Fibroblast of the aortic adventitia (primary cell): ENCODE measurements at places on chromosomes 2 and 18. TPM values are rescaled to one million over a fixed set of nuclear protein-coding genes. Genes with fewer than 3 reads are reported as not detected.

Gene SIGLEC15
- total RNA-seq: 8.4 TPM in 1 of 2 replicates, not detected in the other

- no peak for DNase-seq
Measured at GRCh38 chr18:34600874-34601656, 109.0 kb upstream of the DTNA start.

- peak; percentile 11 for DNase-seq
Measured at GRCh38 chr2:173555833-173556232, 201.2 kb downstream of the CDCA7 start.

Gene DPP10
- total RNA-seq: not detected in 2 replicates

Gene ZNF804A
- total RNA-seq: 4.7 and 12.9 TPM in 2 replicates

GRCh38 chr18:22490429-22490846, 72.7 kb upstream of the CTAGE1 start:
- no peak for DNase-seq

DNA sequence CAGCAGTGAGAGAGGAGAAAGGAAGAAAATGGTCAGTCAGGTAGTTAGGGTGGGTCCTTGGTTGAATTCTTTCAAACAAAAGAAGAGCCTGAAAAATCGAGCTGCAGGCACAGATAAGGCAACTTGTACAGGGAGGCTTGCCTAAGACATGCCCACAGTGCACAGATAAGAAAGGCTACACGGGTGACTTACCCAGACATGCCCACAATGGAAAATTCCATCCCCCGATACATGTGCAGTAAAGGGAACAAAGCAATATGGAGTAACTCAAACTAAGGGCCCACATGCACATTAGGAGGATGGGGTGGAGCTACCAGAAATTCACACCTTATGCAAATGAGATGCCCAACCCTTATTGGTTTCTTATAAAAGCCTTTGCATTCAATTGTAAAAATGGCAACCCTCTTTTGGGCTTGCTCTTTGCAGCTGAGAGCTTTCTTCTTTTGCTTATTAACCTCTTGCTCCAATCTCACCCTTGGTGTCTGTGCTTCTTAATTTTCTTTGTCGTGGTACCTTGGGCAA, 110.3 kb upstream of the RMP24 start:
- DNase-seq: no peak

Gene RIT2
- total RNA-seq: not detected in 2 replicates

DNA sequence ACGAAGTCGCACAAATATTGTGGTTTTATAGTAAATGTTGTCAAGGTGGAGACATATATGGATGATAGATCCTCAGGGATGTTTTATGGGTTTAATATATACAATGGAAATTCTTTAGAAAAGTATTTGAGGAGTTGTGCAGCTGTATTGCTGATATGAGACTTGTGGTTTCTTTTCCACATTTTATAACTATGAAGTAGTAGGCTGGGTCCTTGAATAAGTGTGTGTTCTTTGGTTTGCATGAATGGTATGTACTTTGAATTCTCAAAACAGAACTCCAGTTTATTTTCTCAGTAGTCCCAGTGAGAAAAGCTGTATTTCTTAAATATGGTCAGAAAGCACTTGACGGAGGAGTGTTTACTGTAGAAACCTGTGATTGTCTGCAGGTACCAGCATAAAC, 42.4 kb downstream of the PLCL1 start:
- DNase-seq: peak; percentile 49

Gene FRZB
- 0.08 and 0.18 TPM in 2 replicates for total RNA-seq

GRCh38 chr2:56474412-56475158, 290.8 kb downstream of the CCDC85A start:
- DNase-seq: peak; percentile 31

Gene COLEC12
- 63.9 and 109 TPM in 2 replicates for total RNA-seq

Gene CYP26B1
- total RNA-seq: 2.5 and 8.6 TPM in 2 replicates

DNA sequence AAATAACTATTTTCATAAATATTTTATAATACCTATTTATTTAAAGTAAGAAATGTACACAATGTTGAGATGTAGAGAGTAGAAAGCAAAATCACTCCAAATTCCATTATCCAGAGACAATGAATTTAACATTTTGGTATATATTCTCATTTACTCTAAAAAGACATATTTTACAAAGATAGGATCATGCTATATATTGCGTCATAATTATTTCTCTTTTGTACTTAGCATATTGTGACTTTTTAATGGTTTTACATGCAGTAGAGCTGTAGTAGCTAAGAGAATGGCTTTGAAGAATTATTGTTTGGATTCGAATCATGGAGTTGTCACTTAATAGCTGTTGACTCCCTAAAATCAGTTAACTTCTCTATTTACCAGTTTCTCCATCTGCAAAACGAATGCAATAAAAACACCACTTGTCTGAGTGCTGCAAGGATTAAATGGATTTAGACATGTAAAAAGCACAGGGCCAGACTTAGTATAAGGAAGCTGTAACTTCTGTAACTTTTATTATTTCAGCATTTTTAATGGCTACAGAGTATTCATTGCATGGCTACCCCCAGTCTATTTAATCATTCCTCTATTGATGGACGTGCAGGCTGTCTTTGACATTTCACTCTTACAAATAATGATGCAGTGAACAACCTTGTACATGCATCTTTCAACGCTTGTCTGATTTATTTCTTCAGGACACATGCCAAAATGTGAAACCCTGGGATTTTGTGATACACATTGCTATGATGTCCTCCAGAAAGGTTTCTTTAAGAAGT, 33.2 kb downstream of the KCNS3 start:
- no peak for DNase-seq

GRCh38 chr18:37476182-37476581, 89.4 kb downstream of the CELF4 start:
- DNase-seq: peak; percentile 16

Gene CCBE1
- total RNA-seq: 16.2 and 35.3 TPM in 2 replicates

DNA sequence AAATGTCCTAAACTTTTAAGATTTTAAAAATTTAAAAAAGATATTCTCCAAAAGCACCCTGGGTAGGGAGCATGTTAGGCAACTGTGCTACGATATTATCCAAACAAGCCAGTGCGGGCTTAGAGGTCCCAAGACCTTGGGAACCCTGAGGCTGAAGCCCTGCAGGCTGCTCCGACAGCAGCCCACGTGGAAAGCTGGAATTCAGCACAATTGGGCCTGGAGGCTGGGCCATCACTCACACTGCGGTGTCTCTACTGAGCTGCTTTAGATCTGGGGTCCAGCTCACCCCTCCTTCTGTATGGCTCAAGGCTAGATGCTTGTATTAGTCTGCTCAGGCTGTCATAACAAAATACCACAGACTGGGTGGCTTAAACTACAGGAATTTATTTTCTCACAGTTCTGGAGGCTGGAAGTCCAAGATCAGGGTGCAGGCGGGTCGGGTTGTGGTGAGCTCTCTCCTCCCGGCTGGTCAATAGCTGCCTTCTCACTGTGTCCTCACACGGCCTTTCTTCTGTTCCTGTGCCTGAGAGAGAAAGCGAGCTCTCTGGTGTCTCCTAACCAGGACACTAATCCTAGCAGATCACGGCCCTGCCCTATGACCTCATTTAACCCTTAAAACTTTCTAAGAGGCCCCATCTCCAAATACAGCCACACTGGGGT, 42.5 kb downstream of the DPYSL5 start:
- DNase-seq: no peak

DNA sequence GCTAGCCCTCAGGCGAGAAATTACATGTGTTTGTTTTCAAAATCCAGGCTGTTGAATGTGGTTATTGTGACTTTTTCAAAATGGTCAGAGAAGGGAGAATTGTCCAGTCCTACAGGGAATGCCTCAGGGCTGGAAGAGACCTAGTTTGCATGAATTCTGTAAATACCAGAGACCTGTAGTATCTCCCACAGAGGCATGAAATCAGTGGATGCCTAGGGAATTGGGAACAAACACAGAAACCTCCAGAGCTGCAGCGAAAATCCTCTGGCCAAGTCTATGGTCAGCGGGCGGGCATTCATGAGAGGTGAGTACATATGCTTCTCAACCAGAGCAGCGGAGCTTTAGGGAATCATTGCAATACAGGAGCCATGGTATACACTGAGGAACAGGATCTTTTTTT, 1596.5 kb upstream of the NXPH2 start:
- DNase-seq: no peak

Gene TBR1
- total RNA-seq: not detected in 2 replicates

GRCh38 chr2:20917719-20918572, 95.0 kb upstream of the LDAH start:
- DNase-seq: peak; percentile 5

GRCh38 chr2:223633656-223634055, 31.5 kb upstream of the SCG2 start:
- DNase-seq: no peak

Gene SERPINB12
- total RNA-seq: not detected in 2 replicates

GRCh38 chr2:96921561-96922319, 51.9 kb upstream of the SEMA4C start:
- no peak for DNase-seq

Gene ASB18
- not detected in 2 replicates for total RNA-seq

Gene IER3IP1
- 10.5 and 24.8 TPM in 2 replicates for total RNA-seq

DNA sequence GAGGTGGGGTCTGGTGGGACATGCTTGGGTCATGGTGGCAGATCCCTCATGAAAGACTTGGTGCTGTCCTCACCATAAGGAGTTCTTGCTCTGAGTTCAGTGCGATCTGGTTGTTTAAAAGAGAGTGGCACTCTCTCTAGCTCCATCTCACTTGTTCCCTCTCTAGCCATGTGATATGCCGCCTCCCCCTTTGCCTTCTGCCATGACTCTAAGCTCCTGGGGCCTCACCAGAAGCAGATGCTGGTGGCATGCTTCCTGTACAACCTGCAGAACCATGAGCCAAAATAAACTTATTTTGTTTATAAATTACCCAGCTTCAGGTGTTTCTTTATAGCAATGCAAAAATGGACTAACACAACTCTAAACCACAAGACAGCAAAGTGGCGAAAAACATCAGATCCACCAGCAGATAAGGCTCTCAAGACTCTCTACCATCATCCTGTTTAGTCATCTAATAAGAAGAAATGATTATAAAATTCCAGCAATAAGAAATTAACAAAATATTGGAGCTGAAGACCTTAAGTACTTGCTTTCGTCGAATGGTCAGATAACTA, 75.5 kb downstream of the OLA1 start:
- no peak for DNase-seq

GRCh38 chr2:123737371-123737770, 287.7 kb upstream of the CNTNAP5 start:
- DNase-seq: no peak

GRCh38 chr2:213238753-213239495, 45.3 kb upstream of the SPAG16 start:
- peak; percentile 97 for DNase-seq

Gene SMAD7
- total RNA-seq: 10.5 and 27.2 TPM in 2 replicates

DNA sequence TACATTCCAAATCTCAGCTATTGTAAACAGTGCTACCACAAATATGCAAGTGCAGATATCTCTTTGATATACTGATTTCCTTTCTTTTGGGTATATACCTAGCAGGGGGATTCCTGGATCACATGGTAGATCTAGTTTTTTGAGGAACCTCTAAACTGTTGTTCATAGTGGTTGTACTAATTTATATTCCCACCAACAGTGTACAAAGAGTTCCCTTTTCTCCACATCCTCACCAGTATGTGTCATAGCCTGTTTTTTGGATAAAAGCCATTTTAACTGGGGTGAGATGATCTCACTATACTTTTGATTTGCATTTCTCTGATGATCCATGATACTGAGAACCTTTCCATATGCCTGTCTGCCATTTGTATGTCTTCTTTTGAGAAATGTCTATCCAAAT, 6.3 kb upstream of the CCNT2 start:
- DNase-seq: peak; percentile 20

Gene IL18R1
- total RNA-seq: 4.7 and 6.8 TPM in 2 replicates

- no peak for DNase-seq
Measured at GRCh38 chr2:121241466-121241865, 43.5 kb downstream of the TFCP2L1 start.

Gene GPAT2
- total RNA-seq: 10.2 TPM in 1 of 2 replicates, not detected in the other

Gene RNASEH1
- 29.2 and 33.4 TPM in 2 replicates for total RNA-seq

DNA sequence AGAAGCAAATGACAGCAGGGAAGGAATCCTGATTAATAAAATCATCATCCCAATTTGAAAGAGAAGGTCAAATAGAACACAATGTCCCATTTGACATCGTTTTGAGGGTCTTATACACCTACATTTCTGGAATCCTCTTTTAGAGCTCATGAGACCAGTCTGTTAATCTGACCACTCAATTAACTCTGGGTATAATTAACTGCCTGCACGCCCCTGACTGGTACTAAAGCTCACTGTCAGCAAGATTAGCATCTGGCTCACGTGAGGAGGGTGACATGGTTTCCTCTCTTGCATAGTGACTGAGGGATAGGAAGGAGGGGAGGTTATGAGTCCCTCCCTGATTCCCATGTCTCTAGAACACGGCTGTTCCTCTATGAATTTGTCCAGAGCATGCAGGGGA, 124.3 kb downstream of the ICOS start:
- no peak for DNase-seq

- DNase-seq: peak; percentile 87
Measured at GRCh38 chr18:3250237-3251107, 2.9 kb downstream of the MYL12A start.

DNA sequence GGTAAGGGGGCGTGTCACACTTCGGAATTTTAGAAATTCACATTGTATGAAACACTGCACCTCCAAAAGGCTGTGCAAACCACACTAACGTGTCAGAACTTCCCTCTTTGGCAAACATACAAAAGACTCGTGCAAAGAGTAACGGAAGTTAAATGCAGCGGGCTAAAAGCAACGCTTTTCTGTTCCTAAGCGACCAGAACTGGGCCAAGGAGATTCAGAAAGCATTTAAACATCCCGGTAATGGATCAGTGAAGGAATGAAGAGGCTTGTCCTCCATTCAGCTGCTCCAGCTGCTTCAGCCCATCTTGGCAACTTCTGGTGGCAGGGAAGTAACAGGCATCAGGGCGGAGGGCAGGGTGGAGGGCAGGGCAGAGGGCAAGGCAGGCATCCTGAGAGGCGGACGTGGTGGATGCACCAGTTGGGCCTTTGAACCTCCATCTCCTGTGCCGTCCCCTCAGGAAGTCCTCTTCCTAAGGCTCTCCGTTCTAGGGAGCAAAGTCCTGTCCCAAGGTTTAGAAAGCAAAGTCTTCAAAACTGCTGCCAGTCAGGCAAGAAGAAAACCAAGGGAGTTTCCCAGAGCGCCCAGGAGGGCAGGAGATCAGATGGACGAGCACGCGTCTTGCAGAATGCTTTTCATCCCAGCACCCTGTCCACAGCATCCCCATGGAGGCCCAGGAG, 230.7 kb downstream of the ZNF516 start:
- DNase-seq: no peak

DNA sequence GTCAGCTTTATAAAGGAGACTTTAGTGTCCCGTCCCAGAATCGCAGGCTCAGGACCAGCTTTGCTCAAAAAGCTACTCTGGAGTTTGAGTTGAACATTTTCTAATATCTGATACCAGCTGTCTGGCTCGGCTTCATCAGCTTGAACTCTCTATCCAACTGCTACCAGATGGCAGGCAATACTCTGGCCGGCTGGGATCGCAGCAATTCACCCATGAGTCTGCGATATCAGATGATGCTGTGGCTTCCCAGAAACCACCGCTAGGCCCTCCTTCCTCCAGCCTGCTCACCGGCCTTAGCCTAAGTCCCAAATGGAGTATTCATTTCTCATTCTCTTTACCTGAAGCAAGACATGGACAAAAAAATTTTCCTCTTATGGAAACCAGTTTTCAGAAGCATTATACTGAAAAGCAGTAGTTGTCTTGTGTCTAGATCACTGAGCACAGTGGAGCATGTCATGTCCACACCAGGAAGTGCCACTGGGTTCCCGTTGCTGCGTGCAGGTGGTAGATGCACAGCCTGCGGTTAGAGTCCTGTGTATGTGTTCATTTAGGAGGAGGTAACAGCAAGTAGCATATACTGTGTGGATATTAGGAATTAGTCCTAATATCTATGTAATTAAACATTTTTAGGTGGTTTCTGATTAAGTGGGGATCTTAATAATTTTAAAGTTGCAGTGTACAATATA, 162.0 kb upstream of the SOX11 start:
- DNase-seq: no peak
